ENCODE measurements at places on chromosomes 11 and 22.

DNA sequence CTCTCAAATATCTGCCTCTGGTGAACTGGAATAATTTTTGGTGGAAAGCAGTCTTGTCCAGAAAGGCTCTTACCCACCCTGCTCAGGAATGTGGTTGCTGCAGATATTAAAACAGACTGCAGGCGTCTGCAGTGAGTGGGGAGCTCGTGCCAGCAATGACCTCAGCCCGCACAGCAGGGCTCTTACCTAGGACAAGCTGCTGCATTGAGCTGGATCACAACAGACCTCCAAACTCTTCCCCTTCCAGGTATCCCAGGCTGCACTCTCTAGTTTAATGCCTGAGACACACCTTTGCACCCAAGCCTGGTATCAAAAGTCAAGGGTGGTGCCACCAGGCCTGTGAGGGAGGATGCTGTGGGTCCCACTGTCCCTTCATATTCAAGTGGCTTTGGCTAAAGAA lies 69.7 kb upstream of the CDON start:
- peak; percentile 94 for DNase-seq

DNA sequence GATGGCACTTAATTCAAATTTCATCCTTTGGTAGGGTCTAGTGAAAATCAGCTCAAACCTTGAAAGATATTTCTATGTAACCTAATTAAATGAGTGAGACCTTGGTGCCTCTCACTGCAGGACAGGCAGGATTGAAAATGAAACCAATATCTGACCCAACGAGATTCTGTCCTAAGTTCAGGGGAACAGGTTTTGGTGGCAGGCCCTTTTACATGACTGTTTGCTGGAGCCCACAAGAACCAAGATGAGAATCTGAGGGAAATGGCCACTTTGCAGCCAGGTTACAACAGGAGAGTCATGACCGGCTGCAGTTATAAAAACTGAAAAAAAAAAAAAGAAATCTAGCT lies 130.2 kb downstream of the TRIM44 start:
- no peak for DNase-seq

DNA sequence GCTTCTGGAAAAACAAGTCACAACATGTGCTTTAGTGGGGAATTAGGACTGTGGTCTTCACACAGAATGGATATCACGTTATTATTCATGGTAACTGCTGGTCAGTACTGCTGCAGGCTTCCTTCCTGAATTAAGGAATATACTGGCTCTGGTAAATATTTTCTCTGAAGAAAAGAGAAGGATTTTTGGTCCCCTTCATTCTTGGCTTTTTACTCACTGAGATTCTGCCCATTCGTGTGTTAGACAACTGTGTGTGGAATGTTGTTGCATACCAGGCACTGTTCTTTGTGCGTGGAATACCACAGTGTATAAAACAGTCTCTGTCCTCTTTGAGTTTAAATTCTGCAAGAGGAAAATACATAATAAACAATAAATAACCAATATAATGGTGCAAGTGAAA lies 80.3 kb downstream of the ALX4 start:
- no peak for DNase-seq

GRCh38 chr11:132685174-132685611 lies 847.1 kb downstream of the OPCML start:
- DNase-seq = no peak

DNA sequence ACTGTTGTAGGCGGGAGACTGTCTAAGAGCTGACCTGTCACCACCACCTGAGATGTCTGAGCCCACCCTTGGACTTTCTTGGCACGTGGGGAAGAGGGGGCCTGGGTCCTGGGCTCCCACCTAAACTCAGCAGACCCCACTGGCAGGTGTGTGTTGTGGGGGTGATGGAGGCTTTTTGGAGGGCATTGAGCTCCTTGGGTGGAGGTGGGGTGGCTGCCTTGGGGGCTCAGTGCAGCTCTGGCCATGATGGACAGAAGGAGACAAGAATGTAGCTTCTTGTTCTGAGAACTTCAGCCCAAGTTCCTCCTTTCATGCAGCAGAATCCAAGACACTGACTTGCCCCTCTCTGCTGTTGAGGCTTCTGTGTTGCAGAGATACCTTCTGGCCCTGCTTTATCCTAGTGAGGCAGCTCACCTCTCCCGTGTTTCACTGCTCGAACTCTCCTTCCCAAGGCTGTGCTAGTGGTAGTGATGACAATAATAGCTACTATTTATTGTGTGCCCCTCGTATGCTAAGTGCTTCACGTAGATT lies 116.6 kb upstream of the OR4B1 start:
- DNase-seq = no peak

GRCh38 chr11:132983641-132983978 lies 548.7 kb downstream of the OPCML start:
- no peak for DNase-seq

- DNase-seq = no peak
These were observed 544.9 kb downstream of the TBC1D22A start for GRCh38 chr22:47307326-47307725.

GRCh38 chr22:35135165-35135564 lies 69.2 kb downstream of the ISX start:
- no peak for DNase-seq

GRCh38 chr11:12137005-12137690 lies 26.8 kb downstream of the MICAL2 start:
- DNase-seq = no peak

- DNase-seq = no peak
These were observed 4.4 kb downstream of the EFEMP2 start for GRCh38 chr11:65868076-65868667.

GRCh38 chr22:36461665-36462649 lies 19.5 kb downstream of the TXN2 start:
- peak; percentile 88 for DNase-seq

Measured in NCI-H226 (cell line).